ENCODE measurements at places on chromosomes 13 and 19. TPM values are rescaled to one million over a fixed set of nuclear protein-coding genes. Genes with fewer than 3 reads are reported as not detected.

- DNase-seq: no peak
Measured at GRCh38 chr13:39317291-39317690, 279.0 kb downstream of the NHLRC3 start.

BCAM gene
- 42.3 TPM for total RNA-seq

DNA sequence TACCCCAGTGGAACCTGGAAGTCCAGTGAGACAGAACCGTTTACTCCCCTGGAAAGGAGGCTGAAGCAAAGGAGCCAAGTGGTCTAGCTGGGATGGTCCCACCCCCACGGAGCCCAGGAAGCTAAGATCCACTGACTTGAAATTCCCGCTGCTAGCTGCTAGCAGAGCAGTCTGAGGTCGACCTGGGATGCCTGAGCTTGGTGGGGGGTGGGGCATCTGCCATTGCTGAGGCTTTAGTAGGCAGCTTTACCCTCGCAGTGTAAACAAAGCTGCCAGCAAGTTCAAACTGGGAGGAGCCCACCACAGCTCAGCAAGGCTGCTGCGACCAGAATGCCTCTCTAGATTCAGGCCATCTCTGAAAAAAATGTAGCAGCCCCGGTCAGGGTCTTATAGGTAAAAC is 437.0 kb downstream of the SUCLA2 start:
- no peak for DNase-seq

DNA sequence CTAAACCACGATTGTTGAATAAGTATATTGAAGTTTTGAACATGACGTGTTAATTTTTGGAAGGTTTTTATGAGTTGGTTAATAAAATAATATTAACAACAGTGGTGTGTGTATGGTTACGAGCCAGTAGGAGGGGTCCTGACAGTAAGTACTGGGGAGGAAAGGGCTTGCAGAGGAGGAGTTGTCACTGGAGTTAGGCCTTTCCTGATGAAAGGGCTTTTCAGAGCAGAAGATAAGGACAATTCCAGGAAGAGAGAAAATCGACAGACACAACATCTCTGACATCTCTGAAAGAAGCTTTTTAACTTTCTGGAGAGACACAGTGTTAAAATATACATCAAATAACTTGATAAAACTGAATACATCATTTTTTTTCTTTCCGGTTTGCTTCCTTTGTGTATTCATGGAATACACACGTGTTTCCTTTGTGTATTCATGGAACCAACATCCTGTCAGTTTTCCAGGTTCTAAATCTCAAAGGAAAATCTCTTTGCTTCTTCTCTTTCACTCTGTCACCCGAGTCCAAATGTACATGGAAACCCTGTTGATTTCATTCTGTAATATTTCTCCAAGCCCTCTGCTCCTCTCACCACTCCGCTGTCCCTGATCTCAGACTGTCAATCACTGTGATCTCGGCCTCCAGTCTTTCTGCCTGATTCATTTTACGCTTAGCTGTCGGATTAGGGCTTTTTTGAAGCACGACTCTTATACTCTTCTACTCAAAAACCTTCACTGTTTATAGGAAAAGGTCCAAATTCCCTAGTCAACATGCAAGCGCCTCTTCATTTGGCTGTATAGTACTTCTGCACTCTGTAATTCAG is 374.4 kb downstream of the DLEU7 start:
- DNase-seq: no peak

TRIM13 gene
- 17.4 TPM for total RNA-seq

- DNase-seq: no peak
Measured at GRCh38 chr13:37097076-37097475, 8.4 kb downstream of the CSNK1A1L start.

- no peak for DNase-seq
Measured at GRCh38 chr19:13255041-13255718, 105.0 kb downstream of the IER2 start.

GPC6 gene
- 23.1 TPM for total RNA-seq

SIGLEC6 gene
- total RNA-seq: 0.58 TPM

GRCh38 chr19:38291855-38292254 is 12.2 kb upstream of the C19orf33 start:
- no peak for DNase-seq

GRCh38 chr13:94246495-94246894 is 233.0 kb downstream of the DCT start:
- DNase-seq: no peak

DAPK3 gene
- 56.5 TPM for total RNA-seq

DNA sequence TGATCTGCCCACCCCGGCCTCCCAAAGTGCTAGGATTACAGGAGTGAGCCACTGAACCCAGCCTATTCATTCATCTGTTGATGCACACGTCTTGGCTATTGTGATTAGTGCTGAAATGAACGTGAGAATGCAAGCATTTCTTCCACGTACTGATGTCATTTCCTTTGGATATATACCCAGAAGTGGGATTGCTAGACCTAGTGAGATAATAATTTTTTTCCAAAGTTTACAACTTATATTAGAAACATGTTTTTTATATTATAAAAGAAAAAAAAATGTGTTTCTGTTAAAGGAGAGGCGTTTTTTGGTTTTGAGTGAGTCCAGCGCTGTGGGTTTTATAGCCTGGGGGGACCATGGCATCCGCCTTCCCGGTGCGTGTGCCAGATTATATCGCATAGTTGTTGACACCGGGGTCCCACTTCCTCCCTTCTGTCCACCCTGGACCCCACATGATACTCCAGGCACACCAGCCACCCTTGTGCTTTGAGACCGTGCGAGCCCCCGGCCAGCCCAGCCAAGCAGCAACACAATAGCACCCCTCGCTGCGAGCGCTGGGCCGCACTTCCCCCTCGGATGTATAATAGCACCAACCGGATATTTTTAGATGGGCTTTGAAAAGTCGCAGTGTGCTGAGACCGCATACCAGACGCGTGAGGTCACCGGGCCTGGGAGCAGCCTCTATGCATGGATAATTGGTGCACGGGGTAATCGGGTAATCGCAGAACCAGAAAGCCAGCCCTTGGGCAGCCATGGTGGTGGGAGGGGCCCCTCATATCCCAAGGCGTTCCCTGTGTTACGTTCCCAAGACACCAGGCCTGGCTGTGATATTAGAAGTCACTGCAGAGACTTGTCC is 59.6 kb downstream of the MYO9B start:
- peak; percentile 95 for DNase-seq

DNA sequence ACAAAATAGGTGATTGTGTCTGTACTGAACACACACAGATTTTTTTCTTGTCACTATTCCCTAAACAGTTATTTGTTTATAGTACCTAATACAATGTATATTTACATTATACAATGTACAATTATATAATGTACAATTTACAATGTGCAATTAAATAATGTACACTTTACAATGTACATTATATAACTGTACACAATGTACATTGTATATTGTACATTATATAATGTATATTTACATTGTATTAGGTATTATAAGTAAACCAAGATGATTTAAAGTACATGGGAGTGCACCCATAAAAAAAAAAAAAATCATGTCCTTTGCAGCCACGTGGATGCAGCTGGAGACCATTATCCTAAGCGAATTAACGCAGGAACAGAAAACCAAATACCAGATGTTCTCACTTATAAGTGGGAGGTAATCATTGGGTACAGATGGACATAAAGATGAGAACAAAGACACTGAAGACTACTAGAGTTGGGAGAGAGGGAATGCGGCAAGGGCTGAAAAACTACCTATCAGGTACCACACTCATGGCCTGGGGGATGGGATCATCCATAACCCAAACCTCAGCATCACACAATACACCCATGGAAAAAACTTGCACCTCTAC is 68.1 kb downstream of the ABCC4 start:
- no peak for DNase-seq

DNA sequence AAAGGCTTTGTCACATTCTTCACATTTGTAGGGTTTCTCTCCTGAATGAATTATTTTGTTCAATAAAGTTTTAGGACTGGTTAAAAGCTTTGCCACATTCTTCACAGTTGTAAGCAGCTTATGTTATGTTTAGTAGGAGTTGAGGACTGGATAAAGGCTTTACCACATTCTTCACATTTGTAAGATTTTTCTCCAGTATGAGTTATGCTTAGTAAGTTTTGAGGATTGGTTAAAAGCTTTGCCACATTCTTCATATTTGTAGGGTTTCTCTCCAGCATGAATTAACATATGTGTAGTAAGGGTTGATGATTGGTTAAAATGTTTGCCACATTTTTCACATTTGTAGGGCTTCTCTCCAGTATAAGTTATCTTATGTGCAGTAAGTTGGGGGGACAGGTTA is 79.9 kb downstream of the ZNF431 start:
- DNase-seq: no peak

- DNase-seq: no peak
Measured at GRCh38 chr13:98495627-98496478, 81.1 kb downstream of the STK24 start.

DACH1 gene
- 2.3 TPM for total RNA-seq

GIPR gene
- total RNA-seq: 7.1 TPM

GRCh38 chr19:30163663-30164062 is 208.5 kb upstream of the ZNF536 start:
- no peak for DNase-seq

GRCh38 chr13:31234729-31235128 is 35.0 kb downstream of the B3GLCT start:
- no peak for DNase-seq

- DNase-seq: no peak
Measured at GRCh38 chr13:40983725-40984667, 35.1 kb downstream of the ELF1 start.

DNA sequence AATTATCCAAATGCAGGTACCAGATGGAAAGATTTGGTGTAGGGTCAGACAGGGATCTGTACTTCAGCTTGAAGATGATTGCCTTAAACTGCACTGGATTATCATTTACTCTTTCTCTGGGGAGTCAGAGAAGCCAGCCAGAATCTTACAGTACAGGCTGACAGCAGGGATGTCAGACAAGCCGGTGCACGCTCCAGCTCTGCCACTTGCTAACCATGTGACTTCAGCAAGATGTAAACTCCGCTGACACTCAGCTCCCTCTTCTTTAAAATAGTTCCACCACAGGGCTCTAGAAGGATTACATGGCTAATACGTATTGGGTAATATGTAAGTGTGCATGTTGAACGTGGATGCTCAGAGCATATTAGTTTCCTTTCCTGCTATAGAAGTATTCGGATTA is 251.4 kb upstream of the MAB21L1 start:
- no peak for DNase-seq
